ENCODE measurements at places on chromosomes 2 and 18. TPM values are rescaled to one million over a fixed set of nuclear protein-coding genes. Genes with fewer than 3 reads are reported as not detected.

CD8B gene
- total RNA-seq: not detected

CCDC102B gene
- 1.6 TPM for total RNA-seq

CLEC4F gene
- total RNA-seq: not detected

SCN7A gene
- not detected for total RNA-seq

DCC gene
- total RNA-seq: not detected

SULT1C3 gene
- total RNA-seq: not detected

CD207 gene
- total RNA-seq: not detected

KLHL14 gene
- not detected for total RNA-seq

DNA sequence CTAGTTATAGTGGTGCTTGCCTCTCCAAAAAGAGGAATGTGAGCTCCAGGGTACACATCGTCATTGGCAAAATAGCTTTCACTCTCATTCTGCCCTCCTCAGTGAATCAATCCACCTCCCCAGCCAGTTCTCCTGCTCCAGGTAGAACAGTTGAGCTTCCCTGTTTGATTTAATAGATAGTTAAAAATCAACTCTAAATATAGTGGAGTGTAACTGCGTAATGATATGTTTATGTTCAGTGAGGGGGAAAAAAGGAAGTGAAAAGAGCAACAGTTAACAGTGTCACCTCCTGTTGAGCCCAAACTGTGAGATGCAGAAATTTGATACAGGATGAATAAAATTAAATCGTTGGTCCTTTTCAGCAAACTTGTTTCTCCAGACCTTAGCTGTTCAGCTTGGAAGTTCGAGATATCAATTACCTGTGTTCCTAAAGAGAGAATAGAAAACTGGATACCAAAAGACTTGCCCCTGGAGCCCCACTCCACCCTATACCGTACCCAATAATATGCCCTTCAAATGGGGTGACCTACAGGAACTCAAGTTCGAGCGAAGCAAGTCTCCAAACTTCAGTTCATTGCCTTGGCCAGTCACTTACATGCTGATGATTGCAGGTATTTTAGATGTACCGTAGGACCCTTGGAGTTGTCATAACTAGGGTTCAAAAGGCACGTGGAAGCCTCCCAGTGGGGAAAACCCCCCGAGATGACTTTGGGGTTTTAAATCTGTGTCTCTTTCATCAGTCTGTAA lies 708.4 kb downstream of the RNF144A start:
- no peak for DNase-seq

DNA sequence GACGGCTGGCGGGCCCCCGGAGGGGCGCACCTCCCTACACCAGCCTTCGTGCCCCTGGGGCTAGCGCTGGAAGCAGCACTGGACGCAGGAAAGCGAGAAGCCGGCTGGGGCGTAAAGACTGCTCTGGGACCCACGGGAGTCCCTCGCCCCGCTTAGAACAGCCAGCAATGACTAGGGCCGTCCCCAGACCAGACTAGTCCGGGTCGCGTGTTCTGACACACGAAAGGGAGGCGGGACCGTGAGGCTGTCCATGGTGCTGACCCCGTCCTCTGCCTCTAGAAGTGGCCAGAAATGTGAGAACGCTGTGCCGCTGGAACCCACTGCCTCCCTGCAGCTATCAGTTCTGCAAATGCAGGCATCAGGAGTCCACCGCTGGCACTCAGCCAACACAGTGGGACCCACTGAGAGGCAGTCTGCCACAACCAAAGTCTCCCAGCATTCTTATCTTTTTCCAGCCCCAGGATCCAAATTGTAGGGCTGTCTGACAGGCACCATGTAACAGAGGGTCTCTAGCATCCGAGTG lies at the start of gene UCN:
UCN (minus strand) TSS at position 87 of the 523 bp plus-strand sequence. CDS start 550 bp downstream, outside the sequence.
- DNase-seq: peak; percentile 29

GRCh38 chr2:109255654-109256053 lies 126.6 kb downstream of the SH3RF3 start:
- no peak for DNase-seq

DNA sequence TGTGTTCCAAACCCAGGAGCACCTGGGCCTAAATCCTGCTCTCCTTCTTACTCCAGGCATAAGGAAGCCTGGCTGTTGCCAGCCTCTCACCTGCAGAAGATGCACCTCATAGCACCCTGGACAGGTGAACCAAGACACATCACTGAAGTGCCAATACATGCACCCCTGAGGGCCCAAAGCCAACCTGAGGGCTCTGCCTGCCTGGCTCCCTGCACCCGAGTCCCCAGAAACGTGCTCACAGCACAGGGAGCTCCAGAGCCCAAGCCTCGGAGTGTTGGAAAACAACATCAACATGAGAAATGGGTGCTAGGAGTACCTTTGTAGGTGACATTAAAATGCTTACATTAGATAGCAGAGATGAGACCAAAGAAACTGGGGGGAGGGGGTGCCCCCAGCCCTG lies 96.3 kb upstream of the RAB6C start:
- no peak for DNase-seq

GRCh38 chr2:56739413-56739812 lies 555.6 kb downstream of the CCDC85A start:
- no peak for DNase-seq

GRCh38 chr18:63213331-63213900 lies 106.2 kb downstream of the BCL2 start:
- no peak for DNase-seq

DNA sequence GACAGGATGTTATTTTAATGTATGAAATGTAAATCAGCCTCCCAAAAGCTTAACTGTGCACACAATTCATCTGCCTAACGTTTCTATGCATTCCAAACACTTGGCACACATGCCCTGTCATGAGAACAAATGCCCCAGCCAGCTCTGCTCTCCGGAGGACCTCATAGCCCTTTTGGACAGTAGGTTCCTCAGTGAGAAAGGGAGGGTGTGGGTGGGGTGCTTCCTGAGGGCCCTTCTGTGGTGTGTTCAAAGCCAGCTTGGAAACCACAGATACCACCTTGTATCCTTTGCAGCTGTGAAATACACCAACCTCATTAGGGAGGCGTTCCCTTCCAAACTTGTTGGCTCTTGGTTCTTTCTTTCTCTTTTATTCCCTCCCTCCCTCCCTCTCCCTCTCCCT lies 102.2 kb upstream of the ASB18 start:
- no peak for DNase-seq
